CD4-positive, alpha-beta T cell (primary cell): ENCODE measurements at places on chromosomes 2 and 18.
A peak's percentile ranks its signal among the peaks of the same experiment; 100 is the strongest.

DNA sequence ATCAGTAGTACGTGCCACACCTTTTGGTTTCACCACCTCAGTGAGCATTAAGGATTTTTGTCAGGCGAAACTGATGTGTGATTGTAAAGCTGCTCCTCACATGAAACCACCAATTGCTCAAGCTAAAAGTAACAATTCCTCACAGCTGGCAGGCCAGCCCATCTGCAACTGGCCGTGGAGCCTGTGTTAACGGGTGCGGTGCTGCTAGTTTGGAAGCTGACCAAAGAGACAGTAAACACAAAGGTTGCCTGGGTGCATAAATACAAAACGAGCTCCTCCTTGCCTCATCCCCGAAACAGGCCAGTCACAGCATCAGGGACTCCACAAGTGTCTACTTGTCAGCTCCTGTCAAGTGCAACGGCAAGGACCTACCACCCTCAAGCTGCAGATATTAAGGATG, 32.0 kb downstream of the LGALSL start:
- DNase-seq, result no peak

GRCh38 chr2:60553495-60554073, at the start of gene BCL11A:
Gene BCL11A, minus strand, starts transcription at chr2:60553654. Its CDS starts 384 bp downstream, at chr2:60553270.
- DNase-seq, result no peak

GRCh38 chr18:5196253-5197031, 615 bp downstream of the AKAIN1 start:
- DNase-seq, result peak; percentile 6

- DNase-seq, result no peak
These were observed 513.9 kb upstream of the MEX3C start for GRCh38 chr18:51711298-51711889.

DNA sequence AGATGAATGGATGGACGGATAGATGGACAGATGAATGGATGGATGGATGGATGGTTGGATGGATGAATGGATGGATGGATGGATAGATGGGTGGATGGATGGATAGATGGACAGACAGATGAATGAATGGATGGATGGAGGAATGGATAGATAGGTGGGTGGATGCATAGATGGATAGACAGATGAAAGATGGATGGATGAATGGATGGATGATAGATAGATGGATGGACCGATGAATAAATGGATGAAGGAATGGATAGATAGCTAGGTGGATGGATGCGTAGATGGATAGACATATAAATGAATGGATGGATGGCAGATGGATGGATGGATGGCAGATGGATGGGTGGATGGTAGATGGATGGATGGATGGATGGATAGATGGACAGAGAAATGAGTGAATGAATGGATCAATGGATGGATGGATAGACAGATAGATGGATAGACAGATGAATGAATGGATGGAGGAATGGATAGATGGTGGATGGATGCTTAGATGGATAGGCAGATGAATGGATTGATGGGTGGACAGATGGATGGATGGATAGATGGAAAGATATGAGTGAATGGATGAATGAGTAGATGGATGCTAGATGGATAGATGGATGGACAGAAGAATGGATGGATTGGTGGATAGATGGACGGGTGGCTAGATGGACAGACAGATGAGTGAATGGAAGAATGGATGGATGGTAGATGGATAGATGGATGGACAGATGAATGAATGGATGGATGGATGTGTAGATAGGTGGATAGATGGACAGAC, 167.9 kb downstream of the TRIM43 start:
- DNase-seq, result no peak

- no peak for DNase-seq
These were observed 45.9 kb downstream of the PNO1 start for GRCh38 chr2:68203587-68203986.

GRCh38 chr2:3189076-3189591, 188.5 kb downstream of the EIPR1 start:
- no peak for DNase-seq
